CD4-positive, alpha-beta T cell treated with Interleukin-2 at 100 ng/mL for 4 hours (primary cell): ENCODE measurements at places on chromosomes 3 and 15.

GRCh38 chr15:95446854-95447253 lies 883.6 kb upstream of the NR2F2 start:
- DNase-seq = peak; percentile 32

DNA sequence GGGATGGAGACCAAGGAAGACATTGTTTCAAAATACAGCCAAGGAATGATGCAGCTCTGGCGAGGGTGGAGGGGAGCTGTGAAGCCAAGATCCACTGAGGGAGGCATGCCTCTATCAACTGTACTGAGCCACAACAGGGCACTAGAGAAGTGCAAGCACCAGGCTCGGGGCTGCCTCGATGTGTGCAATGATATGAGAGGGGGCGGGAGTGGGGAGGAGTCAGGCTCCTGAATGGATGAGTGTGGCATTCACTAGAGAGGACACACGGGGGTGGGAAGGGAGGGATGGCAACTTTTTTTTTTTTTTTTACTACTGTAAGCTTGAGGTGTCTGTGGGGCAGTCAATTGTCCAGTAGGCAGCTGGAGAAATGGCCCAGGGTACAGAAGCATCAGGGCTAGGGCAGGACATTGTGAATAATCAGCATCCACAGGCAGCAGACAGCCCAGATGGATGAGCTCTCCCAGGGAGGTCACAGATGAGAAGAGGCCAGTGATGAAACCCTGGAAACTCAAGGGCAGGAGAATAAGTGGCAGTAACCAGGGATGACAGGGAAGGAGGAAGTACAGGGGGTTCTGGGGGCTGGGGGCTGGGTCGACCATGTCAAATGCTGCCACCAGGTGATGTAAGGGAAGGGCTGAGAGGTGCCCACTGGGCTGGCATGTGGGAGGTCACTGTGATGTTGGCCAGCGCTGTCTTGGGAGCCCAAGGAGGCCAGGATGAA lies 5.9 kb downstream of the STOML1 start:
- DNase-seq = no peak

DNA sequence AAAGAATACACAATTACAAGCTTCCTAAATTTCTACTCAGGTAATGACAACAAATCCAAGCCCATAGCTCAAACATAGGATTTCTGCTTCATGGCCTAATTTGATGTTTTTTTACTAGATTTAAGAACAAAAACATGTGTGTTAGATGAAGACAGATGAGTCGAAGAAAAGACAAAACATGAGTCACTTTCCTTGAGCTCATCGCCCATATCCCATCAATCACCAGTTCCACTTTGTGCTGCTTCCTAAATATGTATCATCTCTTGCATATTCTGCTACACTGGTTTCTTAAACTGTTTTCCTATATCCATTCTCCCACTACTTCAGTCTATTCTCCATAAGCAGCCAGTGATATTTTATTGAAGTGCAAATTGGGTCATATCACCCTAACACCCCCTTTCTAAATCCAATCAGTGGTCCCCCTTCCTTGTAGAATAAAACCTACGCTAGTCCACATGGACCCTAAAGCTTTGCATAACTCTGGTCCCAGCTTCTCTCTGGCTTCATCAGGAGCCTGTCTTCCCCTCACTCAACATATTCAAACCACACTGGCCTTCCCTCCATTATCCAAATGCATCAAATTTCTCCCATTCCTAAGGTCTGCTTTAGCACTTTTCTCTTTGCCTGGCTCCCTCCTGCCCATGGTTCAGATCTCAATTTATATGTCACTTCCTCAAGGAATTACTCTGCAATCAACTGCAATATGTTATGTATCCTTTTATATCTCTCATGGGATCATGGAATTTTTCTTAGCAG lies 1033.9 kb downstream of the FHIT start:
- no peak for DNase-seq

DNA sequence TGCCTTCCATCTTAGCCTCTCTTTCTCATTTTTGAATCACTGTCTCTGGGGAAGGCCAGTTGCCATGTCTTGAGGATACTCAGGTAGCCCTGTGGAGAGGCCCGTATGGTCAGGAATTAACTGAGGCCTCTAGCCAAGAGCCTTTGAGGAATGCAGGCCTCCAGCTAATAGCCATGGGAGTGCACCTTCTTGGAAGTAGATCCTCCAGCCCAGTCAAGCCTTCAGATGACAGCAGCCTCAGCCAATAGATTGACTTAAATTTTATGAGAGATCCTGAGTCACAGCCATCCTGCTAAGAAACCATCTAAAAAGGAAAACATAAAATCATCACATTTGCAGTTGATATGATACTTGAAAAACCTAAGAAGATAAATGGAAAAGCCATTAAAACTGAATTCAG lies 112.5 kb upstream of the BNIP2 start:
- no peak for DNase-seq

DNA sequence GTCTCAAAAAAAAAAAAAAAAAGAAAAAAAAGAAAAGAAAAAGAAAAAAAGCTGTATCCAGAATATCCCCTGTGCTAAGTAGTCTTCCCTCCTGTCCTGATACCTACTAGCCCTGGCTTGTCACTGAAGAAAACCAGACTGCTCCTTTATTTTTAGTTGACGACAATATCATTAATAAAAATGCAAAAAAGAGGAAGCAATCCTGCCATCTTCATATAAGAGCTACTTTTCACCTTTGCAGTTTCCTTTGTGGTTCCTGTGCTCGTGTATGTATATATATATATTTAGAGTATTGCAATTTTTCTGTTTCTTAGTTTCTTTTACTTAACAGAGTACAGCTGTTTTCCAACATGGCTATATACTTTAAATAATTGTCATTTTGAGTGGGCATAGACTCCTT lies 13.6 kb downstream of the C3orf20 start:
- no peak for DNase-seq

GRCh38 chr3:50415816-50416215 lies 56.5 kb upstream of the TMEM115 start:
- no peak for DNase-seq

DNA sequence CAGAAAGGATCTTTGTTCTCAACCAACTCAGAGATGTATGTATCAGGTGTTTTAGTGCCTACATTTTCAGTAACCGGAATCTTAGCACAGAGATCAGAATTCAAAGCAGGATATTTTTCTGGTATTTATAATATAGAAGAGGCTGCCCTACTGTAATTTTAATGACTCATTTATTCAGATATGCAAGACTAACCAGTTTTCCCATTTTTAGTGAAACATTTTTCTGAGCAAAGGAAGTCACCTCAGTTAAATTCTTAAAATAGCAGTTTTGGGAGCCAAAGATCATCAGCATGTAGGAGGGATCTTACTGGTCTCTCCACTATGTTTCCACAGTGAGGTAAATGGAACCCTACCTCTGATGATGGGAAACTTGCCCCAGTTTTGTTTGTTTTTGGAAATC lies 42.0 kb downstream of the SRP14 start:
- no peak for DNase-seq

- DNase-seq = no peak
Observed at GRCh38 chr3:89504432-89504831, 397.0 kb downstream of the EPHA3 start.

GRCh38 chr15:75455424-75455981 lies 4.0 kb upstream of the SIN3A start:
- peak; percentile 82 for DNase-seq

DNA sequence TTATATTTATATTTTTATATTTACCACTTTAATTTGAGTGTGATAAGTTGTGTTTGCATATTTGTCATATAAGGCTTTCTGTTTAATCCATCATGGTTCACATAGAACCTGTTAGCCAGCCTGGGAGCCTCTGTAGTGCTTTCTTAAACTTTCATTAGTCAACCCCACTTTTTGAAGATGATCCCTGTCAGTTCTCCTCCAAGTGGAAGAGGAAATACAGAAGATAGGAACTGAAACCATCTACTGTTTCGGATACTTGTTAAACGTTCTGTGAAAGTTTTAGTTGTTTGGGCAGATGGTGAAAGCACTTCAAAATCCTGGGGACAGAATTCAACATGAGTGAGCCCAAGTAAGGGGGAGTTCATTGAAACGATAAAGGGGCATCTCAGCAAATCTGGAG lies 4.6 kb upstream of the SAMMSON start:
- DNase-seq = no peak
